ENCODE measurements at places on chromosomes 5 and 9. TPM values are rescaled to one million over a fixed set of nuclear protein-coding genes. Genes with fewer than 3 reads are reported as not detected.

The MCTP1 gene
- 46.1 TPM for total RNA-seq

The GARNL3 gene
- 46.2 TPM for total RNA-seq

The PIP5K1B gene
- total RNA-seq, result 6.8 TPM

The ANXA1 gene
- total RNA-seq, result 326 TPM

The TSSK1B gene
- total RNA-seq, result 0.63 TPM

The SOWAHA gene
- 0.44 TPM for total RNA-seq

The PCDHGA2 gene
- 12.6 TPM for total RNA-seq

The TMC1 gene
- total RNA-seq, result not detected

The ADRA1B gene
- 3.6 TPM for total RNA-seq

The C5orf52 gene
- not detected for total RNA-seq

The XRCC4 gene
- 11.7 TPM for total RNA-seq

The DAB2 gene
- 124 TPM for total RNA-seq

The SERF1B gene
- 48.0 TPM for total RNA-seq

The FAM151B gene
- 4.4 TPM for total RNA-seq

The PAM gene
- 224 TPM for total RNA-seq

Data from tibial nerve (tissue), 4 donors.